Posterior cingulate gyrus (tissue), 11 donors: ENCODE measurements at places on chromosomes 6 and 20.

DNA sequence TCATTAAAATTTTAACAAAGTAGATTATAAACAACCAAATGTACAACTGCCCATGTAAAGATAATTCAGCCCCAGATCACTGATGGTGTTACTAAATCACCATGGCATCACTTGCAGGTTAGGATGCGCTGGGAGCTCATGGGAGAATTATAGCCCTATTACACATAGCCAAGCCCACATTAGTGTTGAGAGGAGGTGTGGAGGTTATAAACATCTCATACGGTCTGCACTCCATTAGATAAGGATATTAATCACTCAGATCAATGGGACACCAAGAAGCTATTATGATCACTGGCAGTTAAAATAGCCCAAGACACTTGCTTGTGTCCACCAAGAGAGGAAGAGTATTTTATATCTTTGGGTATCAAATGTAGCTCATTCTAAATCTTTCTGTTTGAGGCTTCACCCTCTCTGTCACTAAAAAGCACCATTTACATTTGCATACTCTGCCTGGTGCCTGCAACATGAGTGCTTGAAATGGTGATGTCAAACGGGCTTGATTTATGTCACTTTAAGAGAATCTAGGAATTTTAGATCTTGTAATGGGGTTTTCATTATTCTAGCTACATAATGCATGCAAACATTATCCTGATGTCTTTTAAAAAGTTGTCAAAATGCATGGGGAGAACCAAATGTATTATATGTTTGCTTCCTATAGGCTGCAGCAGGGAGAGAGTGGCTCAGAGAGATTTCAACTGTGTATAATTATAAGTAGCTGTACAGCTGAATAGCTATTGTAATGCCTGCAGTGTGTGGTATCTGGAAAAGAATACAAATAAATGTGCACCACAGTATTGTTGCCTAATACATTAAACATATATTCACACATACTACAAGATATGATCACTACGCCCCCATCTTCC lies 654.1 kb upstream of the MARCKS start:
- DNase-seq = no peak

- DNase-seq = no peak
Measured at GRCh38 chr6:135568379-135568778, 70.8 kb upstream of the AHI1 start.

- no peak for DNase-seq
Measured at GRCh38 chr20:38985060-38985459, 22.9 kb downstream of the DHX35 start.

GRCh38 chr20:17872434-17872833 lies 96.2 kb downstream of the SNX5 start:
- no peak for DNase-seq

- DNase-seq = no peak
Measured at GRCh38 chr20:17916433-17916891, 52.1 kb downstream of the SNX5 start.

DNA sequence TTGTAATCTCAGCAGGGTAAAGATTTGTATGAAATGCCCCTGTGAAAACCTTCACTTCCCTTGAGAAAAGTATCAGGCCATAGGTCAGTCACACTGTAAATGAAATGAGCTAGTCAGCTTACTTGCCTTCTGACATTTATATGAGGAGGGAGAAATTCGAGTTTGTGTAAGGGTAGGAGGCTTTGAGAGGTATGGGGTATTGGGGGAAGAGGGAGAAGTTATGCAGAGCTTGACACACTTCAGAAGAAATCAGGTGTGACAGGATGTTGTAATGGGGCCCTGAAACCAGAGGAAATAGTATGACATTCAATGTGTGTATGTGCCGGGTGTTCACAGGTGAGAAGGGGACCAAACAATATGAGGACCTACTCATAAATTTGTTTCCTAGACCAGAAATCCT lies 64.2 kb upstream of the CCN6 start:
- no peak for DNase-seq

DNA sequence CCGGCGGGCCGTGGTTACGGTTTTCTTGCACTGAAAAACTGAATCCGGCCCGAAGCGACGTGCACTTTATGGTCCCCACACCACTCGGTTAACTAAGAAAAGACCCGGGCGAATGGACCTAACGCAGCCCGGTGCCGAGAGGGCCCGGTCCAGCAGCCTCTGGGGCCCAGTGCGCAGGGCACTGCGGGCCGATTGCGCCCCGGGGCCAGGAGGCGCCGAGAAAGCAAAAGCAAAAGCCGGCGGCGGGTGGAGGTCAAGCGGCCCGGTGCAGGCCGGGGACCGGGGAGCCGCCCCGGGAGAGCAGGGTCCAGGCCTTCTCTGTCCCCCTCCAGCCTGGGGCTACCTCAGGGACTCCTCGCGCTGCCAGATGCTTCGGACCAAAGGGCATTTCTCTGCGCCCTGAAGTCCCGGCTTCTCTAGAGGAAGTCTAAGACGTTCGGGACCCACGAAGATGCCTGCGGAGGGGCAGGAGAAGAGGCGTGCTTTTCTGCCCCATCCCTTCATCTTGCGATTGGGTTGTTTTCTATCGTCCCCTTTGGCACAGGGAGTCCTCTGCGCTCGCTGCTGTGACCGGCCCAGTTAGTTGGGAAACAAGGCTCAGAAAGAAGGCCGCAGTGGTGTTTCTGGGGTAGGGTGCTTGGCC lies 4.4 kb downstream of the FOXF2 start:
- DNase-seq = no peak

- no peak for DNase-seq
Measured at GRCh38 chr6:4125933-4126864, 9.2 kb downstream of the ECI2 start.

- no peak for DNase-seq
Measured at GRCh38 chr6:151008425-151008824, 142.9 kb downstream of the MTHFD1L start.

DNA sequence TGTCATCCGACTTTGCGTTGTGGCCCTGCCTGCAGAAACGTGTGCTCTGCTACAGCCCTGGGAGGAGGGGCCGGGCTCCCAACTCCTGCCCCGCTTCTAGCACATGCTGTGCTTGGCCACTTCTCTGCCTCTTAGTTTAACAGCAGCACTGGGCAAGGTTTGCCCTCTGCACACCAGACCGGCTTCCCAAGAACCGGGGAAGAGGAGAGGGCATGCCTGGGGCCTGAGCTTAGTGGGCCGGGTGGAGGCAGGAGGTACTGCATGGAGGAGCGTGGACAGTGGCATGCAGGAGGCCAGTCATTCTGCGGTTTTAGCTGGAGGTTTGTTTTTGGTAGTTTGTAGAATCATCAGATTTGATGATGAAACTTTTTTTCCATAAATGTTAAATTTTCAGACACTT lies 45.5 kb downstream of the CEP43 start:
- DNase-seq = no peak

DNA sequence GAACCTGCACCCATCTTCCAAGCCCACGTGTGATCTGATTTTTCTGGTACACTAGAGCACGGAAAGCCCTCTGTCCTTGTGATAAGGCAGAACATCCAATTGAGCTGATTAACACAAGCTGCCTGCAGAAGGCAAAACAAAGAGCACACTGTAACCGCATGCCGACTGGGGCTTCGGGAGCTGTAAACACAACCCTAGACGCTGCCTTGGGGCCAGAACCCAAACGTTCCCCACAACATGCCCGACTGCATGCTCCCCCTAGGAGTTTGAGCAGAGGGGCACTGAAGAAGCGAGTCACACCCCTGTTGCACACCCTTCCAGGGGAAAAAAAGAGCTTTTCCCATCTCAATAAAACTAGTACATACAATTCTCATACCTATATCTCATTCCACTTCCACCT lies 470.7 kb downstream of the HTR1B start:
- no peak for DNase-seq

GRCh38 chr6:119760046-119760445 lies 410.5 kb upstream of the MAN1A1 start:
- no peak for DNase-seq

DNA sequence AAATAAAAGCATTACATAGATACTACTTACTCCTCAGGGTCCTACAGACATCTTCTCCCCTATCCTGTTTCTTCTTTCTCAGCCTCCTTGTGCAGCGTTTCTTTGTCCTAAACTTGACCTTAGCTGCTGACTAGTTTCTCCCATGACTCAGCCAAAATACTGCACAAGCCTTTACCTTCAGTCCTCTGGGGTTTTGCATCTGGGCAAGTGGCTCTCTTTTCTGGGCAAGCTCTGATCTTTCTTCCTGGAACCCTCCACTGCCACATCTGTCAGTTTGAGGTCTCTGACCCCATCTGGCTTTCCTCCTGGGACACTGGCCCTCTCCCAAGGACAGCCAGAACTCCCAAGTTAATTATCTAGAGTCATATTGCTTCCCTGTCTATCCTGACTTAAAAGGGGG lies 838.4 kb downstream of the DHX35 start:
- DNase-seq = no peak

DNA sequence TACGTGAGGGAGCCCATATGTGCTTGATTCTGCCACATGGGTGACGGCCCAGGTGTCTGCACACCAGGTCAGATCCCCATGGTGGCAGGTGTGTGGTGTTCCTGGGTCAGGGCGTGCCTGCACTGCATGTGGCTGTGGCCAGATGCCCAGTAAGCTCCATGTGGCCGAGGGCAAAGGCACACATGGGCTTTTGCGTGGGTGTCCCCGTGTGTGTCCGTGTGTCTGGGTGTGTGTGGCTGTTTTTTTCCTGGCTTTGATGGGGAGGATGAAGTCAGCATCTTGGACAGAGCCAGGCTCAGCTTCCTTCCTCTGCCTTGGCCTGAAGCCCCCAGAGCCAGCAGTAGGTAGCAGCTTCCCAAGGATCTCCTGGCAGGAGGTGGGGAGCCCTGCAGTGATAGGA lies 1.5 kb upstream of the TNXB start:
- no peak for DNase-seq

GRCh38 chr6:30722280-30723112 lies 2.3 kb downstream of the TUBB start:
- peak; percentile 80 for DNase-seq

DNA sequence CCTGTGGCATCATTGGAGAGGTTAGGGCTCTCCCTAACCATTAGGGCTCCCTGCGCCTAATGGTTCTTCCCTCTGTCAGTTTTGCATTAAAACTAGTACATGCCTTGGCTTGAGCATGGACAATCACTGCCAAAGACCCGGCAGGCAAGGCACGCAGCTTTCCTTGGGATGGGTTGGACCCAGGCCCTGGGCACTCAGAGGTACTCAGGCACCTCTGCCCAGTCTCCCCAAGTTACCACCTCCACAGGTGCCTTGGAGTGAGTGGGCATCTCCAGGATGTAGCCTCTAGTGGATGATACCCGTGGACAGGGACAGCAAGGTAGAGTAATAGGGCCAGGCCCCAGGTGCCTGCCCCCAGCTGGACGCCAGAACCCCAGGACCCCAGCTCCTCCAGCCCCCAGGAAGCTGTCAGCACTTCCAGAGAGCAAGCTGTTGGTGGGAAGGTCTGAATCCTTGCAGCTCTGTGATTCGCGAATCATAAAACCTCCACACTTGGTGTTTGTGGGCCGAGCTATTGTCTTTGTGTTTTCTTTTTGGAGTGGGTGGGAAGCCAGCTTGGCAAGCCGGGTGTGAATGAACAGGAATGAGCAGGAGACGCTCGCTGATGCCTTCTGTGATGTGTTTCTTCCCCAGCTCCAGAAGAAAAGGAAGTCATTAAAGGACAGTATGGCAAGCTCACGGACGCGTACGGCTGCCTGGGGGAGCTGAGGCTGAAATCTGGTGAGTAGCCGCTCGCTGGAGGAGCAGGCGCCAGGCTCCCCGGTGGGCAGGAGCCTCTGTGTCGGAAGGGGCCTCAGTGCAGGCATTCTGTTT lies 35.1 kb downstream of the SYNJ2 start:
- DNase-seq = peak; percentile 47

- DNase-seq = no peak
Measured at GRCh38 chr6:137919837-137920730, 53.0 kb downstream of the TNFAIP3 start.

DNA sequence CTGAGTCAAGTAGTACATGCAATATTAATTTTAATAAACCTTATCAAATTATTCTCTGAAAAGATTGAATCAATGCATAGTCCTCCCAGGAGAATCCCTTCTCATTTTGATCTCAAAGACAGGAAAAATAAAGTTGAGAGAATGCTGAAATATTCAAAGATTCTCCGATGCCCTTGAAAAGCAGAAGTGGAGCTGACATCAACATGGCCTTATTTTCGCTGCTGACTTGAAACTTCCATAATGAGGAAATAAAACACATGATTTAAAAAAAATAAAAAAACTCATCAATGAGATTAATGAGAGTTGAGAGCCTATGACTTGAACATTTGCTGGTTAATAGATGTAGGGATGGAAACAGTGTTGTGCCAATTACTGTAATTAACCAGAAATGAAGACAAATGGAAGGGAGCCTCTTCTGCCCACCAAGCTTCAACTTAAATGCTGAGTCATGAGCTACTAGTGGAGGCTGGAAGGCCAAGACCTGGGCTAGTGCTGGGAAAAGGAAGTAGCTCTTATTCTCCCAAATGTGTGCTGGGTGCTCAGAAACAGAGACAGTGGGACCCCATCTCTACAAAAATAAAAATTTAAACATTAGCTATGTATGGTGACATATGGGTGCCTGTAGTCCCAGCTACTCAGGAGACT lies 139.9 kb downstream of the BFSP1 start:
- no peak for DNase-seq

- DNase-seq = no peak
Measured at GRCh38 chr6:137678451-137678850, 184.3 kb upstream of the OLIG3 start.

- DNase-seq = no peak
Measured at GRCh38 chr6:145783796-145784195, 30.8 kb downstream of the FBXO30 start.

DNA sequence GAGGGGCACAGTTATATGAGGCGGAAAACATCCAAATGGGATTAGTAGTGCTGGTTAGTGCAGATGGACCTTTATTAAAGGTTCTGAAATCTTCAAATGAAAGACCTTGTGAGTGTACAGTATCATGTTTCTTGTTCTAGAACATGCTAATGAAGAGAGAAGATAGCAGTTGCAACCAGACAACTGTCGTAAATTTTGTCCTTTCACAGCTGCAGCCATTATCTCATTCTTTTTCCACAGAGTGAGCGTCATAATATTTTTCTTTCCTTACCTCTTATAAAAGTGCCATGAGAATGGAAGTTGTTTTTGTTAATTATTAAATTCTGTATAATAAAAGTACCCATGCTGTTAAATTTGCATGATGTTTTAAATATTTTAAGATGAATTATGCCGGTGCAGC lies 4.4 kb upstream of the C6orf163 start:
- no peak for DNase-seq

- no peak for DNase-seq
Measured at GRCh38 chr6:108156180-108156937, 9.5 kb upstream of the NR2E1 start.

DNA sequence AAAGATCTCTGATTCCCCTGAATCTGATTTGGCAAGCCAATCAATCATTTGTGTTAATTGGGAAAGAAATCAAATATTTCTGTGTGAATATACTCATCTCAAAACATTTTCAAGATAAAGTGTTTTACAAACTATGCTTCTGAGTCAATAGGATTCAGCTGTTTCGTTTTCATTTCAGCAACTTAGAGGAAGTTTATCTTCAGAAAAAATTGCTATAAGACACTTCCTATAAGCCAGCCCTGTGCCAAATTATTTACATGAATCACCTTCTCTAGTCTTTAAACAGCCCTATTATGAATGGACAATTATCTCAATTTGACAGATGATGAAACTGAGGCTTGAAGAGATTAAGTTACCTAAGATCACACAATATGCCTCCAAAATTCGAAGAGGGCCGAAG lies 10.9 kb downstream of the DEFB129 start:
- no peak for DNase-seq
